Activated CD4-positive, alpha-beta T cell treated with anti-CD3 and anti-CD28 coated beads, Interleukin-2, Interleukin-4, amounts not matched to agents 100 ng/mL and 50 ng/mL, durations not matched to agents 16 hours and 8 hours (primary cell): ENCODE measurements at places on chromosomes 4 and X.

GRCh38 chrX:107677501-107677901 is 49.2 kb downstream of the PRPS1 start:
- no peak for DNase-seq

DNA sequence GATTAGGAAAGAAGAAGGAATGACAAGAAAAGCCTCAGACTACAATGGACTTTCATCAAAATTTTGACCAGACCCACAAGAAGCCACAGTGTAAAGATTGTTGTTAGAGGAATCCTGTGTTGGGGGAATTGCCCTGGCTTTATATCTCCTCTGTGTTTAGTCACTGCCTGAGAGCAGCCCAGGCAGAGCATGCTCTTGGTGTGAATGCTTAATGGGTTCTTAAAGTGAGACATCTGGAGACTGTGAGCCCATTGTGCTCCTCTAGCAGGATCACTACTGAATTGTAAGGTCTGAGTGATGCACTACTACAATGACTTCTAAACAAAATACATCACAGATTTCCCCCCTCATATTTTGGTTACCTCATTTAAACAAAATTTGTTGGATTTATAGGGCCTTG is 1860.5 kb upstream of the ADGRL3 start:
- DNase-seq: no peak

- no peak for DNase-seq
Observed at GRCh38 chr4:163930086-163930485, 435.6 kb downstream of the TMA16 start.

- no peak for DNase-seq
Observed at GRCh38 chrX:83305381-83305780, 202.7 kb upstream of the POU3F4 start.
